ENCODE measurements at places on chromosomes 4 and X.

DNA sequence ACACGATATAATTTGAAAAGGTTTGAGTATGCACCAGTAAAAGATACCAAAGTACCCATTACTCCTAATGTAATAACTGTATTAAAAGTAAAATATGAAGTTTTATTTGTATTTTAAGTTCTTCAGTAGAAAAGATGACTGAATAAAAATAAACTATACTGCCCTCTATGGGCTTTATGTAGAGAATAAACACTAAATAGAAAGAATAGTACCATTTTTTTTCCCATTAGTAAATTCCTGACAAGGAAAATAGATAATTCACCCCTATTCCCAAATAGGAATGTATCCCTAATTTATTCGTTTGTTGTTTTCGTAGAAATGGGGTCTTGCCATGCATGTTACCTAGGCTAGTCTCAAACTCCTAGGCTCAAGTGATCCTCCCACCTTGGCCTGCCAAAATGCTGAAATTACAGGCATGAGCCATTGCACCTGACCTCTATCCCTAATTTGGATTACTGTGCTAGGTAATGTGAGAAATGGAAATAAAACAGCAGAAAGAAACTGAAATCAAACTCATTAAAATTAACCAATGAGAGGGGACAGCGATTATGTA is 73.6 kb upstream of the COX18 start:
- peak; percentile 7 for DNase-seq

- no peak for DNase-seq
These were observed 609.5 kb upstream of the FAM241A start for GRCh38 chr4:111535792-111536191.

- DNase-seq: no peak
These were observed 138.6 kb upstream of the GPR101 start for GRCh38 chrX:137172317-137172948.

DNA sequence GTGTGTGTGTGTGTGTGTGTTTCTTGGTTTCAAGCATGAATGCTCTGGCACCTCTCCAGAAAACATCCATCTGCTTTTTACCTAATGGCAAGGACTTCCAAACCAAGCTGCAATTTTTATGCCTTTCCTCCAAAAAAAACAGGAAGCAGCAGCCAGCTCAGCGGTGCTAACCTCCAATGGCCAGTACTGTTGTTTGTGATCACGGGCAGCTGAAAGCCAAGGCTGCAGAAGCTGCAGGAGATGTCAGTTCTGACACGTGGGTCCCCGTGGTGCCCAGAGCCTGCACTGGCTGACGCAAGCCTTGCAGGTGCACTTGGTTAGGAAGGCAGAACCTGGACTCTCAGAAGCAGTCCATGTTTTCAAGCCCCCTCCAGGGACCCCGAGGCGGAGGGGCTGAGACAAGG is 313.6 kb upstream of the DDX53 start:
- peak; percentile 0 for DNase-seq

- DNase-seq: no peak
These were observed 401 bp downstream of the SOWAHD start for GRCh38 chrX:119758731-119759247.

GRCh38 chr4:172985552-172985951 is 183.1 kb upstream of the GALNT7 start:
- DNase-seq: no peak

- no peak for DNase-seq
These were observed 241.5 kb downstream of the MAML3 start for GRCh38 chr4:139912445-139912844.

DNA sequence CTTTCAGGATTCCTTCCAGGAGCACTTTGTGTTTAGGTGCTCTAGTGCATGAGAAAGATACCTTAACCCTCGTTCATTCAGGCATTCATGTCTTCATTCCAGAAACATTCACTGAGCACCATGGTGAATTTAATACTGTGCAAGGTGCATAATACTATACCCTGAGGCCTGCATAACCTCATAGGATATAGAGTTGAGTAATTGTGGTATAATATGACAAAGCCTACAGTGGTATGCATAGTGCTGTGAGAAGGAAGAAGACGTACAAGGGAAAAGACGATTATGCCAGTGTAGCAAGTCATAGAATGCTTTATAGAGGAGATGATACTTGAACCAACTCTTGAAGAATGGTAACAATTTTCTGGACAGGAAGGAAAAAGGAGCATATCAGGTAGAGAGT is 34.3 kb downstream of the MTM1 start:
- DNase-seq: no peak

Measured in SK-MEL-5 (cell line).